ENCODE measurements at places on chromosomes 1 and 21.
A peak's percentile ranks its signal among the peaks of the same experiment; 100 is the strongest.

DNA sequence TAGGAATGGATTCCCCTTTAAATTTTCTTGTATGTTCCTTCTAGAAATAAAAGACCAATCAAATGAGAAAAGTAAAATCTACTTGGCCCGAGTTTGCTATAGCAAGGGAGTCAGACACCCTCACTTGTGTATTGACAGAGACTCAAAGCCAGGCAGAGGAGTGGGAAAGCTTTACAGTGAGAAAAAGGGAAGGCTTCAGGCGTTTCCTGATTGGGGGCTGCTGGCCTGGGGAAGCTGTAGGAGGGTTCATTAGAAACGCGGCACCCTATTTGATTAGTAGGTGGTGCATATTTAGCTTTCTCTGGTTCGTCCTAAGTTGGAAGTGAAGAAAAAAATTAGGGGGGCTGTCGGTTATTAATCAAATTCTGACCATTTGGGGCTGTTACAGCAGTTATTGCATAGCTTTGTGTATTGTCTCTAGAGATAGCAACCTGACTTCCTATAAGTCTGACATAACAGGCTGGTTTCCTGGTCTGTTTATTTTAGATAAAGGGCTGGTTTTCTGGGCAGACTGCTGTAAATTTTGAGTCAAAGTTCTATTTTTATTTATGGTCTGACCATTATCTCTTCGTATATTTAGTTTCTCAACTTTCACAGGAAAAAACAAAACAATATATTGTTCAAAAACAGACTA lies 10.0 kb downstream of the SLC25A24 start:
- no peak for DNase-seq

DNA sequence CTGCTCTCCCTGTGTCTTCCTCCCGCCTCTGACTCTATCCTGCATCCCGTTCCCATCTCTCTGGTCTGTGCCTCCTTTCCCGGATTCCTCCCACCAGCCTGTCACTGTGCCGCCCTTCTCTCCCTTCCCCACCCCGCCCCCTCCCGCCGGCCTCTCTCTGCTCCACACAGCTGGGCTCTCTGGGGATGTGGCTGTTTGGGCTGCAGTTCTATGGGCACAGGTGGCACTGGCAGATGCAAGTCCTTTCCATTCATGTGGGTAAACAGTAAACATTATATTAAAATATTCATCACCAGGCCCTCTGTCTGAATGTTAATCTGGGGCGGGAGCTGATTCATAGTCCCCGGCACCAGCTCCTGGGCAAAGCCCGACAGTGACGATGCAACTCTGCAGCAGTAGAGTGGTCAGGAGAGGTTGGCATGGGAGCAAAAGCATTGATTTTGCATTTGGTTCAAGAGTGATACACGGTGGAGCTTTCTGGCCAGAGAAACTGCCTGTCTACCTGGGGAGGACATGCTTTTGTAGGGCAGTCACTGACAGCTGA lies 249.3 kb downstream of the TNR start:
- peak; percentile 88 for DNase-seq

DNA sequence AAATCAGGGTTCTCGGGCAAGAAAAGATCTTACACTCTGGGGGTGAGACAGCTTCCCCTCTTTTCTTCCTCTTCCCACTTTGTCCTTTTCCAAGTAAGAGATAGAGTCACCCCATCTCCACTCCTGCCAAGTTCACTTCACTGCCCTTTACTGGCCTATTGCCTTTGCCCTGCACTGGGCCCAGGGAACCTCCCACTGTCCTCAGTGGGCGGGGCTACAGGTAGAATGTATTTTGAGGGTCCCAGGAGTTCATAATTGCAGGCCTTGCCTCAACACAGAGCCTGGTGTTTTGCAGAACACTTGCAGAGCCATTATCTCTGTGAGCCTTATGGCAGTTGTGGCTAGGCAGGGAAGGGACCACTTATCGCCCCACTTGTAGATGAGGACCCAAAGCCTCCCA lies 3.3 kb downstream of the AMPD2 start:
- DNase-seq = no peak

GRCh38 chr1:84877592-84877991 lies 15.4 kb downstream of the LPAR3 start:
- no peak for DNase-seq

GRCh38 chr21:45316871-45317397 lies 29.2 kb upstream of the POFUT2 start:
- DNase-seq = peak; percentile 63

- DNase-seq = no peak
Measured at GRCh38 chr1:116503546-116504307, 67.1 kb downstream of the CD58 start.

GRCh38 chr1:208254862-208255261 lies 10.7 kb upstream of the PLXNA2 start:
- no peak for DNase-seq

- no peak for DNase-seq
Measured at GRCh38 chr1:241442686-241443085, 76.9 kb downstream of the FH start.

GRCh38 chr1:206556047-206556749 lies 48.9 kb downstream of the RASSF5 start:
- no peak for DNase-seq

DNA sequence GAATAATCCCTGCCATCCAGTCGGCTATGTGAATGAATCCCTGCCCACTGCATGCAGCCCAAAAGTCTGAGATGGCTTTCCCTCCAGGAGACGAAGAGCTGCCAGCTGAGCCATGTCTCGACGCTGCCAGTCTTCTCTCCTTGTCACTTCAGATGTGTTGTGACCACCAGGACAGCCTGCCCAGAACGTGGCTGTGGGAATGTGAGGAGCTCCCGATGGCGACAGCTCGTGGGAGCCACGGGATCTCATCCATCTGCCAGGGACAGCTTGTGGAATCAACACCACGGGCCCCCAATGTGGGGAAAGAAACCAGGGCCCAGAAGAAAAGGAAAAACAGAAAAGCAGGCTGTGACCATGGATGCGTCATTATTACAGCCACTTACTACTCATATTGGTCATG lies 67.2 kb downstream of the NFASC start:
- DNase-seq = no peak

- no peak for DNase-seq
Measured at GRCh38 chr1:15833069-15833679, 14.3 kb upstream of the SPEN start.

DNA sequence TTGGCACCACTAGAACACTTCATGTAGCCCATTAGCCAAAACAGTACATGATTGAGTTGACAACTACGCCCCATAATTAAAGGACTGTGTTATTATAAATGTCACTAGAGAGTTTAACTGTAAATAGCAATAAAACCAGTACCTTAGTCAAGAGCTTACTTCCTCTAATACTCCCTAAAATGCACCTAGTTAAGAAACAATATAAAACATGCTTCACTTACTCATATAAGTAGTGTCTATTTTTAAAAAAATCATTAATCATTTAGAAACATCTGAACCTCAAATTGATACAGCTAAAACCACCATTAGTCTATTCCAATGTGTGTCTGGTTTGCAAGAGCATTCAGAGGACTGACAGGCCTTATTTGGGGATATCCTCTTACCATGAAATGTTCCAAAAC lies 25.3 kb downstream of the PTP4A2 start:
- no peak for DNase-seq

DNA sequence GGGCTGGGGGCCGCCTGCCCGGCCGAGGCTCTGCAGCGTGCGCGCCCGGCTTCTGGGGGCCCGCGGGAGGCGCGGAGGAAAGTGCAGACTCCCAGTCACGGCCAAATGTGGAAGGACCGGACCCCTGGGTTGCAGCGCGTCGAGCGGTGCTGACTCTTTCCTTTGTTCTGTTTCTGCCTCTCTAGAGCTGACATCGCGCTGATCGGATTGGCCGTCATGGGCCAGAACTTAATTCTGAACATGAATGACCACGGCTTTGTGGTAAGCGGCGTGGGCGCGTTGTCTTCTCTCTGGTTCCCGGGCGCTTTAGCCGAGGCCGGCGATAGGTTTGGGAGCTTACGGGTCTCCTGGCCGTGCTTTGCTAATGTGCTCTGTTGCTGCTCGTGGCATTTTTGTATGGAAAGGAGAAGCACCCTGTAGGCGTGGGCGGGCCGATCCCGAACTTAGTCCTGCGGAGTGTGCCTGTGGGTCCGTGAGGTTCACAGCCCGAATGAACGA lies 629 bp downstream of the PGD start:
- DNase-seq = peak; percentile 86

DNA sequence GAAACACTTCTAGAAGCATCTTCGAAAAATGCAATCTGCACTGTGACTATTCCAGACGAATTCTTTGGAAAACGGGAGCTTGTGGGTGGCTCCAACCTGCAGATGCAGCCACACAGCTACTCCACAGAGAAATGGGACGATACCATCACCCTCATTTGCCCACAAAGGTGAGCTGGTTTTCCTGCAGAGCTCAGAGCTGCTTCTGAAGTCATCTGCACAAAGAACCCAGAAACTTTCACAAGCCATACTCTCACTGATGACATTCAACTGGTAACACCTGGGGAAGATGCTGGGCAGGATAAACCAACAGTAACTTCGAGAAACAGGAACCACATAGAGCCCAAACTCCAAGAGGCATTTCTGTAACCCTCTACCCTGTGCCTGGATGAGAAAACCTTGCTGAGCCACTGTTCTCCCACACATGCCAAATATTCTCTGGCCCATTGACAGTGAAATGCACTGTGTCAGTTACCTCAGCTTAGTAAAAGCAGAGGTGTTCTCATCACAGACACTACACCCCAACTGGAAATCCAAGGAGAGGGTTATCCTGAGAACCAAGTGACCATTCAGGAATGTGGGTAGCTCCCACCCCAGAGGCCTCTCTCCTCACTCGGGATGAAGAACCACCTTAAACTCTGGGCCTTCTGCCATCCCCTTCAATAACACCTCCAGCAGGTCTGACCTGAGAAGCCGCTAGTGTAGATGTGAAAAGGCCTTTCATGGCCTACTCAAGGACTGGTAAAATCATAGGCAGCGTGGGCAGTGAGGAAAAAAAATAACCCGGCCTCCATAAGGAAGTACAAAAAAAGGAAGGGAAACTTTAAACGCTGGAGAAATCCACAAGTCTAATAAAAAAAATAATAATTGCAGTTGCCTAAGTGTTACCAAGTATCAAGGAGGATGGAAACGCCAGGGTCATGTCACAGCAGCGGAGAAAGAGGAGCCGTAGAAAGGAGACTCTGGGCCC lies 56.7 kb downstream of the HSF2BP start:
- DNase-seq = no peak

- DNase-seq = no peak
Measured at GRCh38 chr1:53303726-53304515, 23.9 kb downstream of the LRP8 start.

DNA sequence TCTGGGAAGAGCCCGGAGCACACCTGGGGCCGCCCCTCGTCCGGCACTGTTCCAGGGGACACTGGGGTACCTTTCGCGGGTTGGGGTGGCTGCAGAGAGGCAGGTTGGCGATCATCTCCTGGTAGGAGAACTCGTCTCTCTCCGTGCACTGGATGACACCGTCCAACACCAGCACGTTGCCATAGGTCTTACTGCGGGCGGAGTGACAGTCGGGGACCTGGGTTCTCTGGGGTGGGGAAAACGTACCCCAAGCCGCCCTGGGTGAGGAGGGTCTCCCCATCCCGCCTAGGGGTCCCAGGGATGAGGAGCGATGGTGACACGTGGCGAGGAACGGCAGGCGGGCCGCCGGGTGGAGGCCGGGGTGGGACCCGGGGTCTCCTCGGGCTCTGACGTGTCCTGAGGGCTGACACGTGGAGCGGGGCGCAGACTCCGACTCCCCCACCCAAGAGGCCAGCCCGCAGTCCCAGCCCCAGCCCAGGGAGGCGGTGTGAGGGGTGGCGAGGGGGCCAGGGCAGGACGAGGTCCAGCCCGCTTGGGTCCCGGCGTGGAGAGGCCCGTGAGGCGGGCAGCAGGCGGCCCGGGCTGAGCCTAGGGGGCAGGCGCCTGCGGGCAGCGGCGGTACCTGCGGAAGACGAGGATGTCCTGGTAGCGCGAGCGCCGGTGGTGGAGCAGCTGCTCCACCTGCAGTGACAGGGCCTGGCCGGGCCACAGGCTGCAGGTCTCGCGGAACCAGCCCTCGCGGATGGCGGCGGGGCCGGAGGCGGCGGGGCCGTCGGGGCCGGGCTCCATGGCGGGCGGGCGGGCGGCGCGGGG lies 457 bp downstream of the SRM start:
- no peak for DNase-seq

DNA sequence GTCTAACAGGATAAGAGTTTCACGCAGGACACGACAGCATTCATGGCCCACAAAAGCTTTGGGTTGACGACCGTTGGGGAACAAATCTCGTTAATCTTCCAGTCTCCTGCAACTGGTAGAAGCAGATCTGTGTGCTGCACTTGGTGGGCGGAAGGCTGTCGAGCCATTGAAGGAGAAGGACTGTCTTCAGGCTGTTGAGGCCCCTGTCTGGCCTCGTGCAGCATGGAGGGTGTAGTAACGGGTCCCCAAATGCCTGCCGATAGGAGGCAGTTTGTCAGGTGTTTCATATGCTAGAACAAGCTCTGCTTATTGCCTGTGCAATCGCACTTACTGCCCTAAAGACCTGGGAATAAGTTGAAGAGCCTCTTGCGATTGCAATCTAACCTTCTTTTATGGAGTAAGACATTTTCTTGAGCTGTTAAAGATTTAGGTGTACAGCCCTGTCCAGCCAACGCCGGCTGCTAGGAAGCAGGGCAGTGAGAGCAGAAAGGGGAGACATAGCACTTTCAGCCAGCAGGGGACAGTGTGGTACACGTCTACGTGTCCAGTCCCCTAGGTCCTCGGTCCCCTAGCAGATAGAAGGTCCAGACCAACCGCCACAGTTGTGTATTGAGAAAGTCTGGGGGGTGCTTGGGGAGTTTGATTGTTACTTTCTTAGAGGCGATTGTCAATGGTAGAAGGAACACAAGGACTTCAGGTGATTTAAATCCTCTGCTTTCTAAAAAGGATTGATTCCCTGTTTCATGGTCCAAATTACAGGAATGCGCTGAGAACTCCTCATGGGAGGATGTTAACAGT lies 102.3 kb upstream of the TMPRSS2 start:
- DNase-seq = peak; percentile 55

DNA sequence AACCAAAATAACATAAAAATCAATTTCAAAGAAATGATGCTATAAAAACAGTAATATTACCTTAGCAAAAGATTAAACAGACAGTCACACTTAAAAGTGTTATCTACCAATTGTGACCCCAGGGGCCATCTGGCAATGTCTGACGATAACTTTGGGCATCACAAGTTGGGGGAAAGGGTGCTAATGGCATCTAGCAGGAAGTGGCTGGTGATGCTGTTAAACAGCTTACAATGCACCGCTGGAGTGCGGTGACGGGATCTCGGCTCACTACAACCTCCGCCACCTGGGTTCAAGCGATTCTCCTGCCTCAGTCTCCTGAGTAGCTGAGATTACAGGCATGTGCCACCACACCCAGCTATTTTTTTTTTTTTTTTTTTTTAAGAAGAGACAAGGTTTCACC lies 27.6 kb downstream of the NUP133 start:
- no peak for DNase-seq

GRCh38 chr1:19078536-19078935 lies 122.1 kb upstream of the IFFO2 start:
- DNase-seq = no peak

- no peak for DNase-seq
Measured at GRCh38 chr1:201732351-201732750, 96.6 kb upstream of the IPO9 start.

DNA sequence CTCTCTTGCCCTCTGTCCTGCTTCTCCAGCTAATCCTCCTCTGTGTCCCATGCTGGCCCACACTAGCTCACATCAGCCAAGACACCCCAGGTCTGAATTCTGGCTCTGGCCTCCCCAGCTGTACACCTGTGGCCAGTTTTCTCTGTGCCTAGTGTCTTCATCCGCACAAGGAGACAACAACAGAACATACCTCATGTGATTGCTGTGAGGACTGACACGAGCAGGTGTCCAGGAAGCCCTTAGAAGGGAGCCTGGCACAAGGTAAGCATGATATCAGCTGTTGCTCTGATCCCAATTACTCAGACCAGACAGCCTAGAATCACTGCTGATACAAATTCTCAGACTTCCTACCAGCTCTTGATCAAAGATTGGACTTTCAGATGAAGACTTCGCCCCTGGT lies 71.2 kb upstream of the GJB5 start:
- DNase-seq = no peak
